ENCODE measurements at places on chromosomes 6 and 20.

- DNase-seq, result no peak
Observed at GRCh38 chr6:45595010-45595851, 217.5 kb upstream of the SUPT3H start.

GRCh38 chr6:3571250-3571681, 114.4 kb upstream of the SLC22A23 start:
- no peak for DNase-seq

DNA sequence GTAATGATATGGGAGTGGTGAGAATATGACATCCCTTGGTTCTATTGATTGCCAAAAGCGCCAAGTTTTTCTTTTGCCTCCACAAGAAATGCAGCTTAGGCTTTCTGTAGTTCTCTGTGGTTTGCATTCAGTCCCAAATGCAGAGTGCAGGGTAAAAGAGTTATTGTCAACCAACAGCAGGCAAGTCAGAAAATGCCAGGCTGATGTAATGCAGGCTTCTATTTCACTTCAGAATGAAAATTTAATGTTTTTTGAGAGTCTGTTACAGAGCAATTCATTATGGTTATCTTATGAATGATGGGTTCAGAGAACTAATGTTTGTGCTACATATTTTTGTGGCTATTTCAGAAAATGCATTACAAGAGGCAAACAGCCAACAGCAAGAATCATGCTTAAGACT, 293.5 kb downstream of the CENPW start:
- DNase-seq, result no peak

DNA sequence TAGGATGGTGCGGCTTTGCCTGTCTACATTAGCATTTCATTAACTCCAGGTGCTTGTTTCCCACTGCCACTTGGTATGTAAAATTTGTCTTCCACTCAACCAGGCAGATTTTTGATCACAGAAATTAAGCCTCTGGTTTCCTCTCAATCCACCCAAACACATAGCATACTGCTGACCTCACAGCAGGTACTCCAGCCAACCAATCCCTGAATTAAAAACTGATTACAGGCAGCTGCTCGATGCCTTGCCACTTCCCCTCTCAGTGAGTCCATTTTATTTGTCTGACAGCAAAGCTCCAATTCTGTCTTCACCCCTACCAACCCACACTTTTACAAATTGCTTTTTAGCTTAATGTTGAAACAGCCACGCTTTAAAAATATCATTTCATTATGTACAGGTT, 95.2 kb downstream of the PLCB1 start:
- no peak for DNase-seq

DNA sequence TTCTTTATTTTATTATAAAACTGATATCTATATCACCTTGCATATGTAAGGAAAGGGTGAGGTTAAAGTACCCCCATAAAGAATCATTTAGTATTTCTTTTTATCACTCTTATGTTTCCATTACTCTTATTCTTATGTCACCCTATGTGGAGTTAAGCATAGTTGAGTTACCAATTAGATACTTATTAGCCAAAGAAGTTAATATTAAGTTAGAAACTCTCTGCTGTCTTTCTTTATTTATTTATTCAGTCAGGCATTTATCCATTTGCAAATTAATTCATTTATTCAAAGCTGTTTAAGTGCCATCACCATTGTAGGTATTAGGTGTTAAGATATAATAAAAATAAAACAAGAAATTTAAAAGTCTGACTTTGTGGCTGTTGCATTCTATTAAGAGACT, 1279.1 kb upstream of the CITED2 start:
- no peak for DNase-seq

DNA sequence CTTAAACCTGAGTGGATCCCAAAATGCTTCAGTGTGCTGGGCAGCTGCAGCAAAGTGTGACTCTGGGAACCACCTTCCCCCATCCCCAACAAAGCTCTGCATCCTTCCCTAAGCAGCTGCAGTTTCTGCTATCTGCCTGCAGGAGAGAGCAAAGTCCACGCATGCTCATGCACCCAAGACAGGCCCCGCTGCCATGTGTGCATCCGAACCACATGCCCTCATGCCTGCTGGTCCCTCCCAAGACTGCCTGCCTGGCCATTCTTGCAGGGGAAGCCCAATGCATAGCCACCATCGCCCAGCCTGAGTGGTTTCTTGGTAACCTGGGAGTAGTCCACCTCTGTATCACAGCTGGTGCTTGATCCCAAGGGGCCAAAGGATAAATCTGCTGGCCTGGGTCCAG, 94.3 kb upstream of the OLIG3 start:
- peak; percentile 51 for DNase-seq

DNA sequence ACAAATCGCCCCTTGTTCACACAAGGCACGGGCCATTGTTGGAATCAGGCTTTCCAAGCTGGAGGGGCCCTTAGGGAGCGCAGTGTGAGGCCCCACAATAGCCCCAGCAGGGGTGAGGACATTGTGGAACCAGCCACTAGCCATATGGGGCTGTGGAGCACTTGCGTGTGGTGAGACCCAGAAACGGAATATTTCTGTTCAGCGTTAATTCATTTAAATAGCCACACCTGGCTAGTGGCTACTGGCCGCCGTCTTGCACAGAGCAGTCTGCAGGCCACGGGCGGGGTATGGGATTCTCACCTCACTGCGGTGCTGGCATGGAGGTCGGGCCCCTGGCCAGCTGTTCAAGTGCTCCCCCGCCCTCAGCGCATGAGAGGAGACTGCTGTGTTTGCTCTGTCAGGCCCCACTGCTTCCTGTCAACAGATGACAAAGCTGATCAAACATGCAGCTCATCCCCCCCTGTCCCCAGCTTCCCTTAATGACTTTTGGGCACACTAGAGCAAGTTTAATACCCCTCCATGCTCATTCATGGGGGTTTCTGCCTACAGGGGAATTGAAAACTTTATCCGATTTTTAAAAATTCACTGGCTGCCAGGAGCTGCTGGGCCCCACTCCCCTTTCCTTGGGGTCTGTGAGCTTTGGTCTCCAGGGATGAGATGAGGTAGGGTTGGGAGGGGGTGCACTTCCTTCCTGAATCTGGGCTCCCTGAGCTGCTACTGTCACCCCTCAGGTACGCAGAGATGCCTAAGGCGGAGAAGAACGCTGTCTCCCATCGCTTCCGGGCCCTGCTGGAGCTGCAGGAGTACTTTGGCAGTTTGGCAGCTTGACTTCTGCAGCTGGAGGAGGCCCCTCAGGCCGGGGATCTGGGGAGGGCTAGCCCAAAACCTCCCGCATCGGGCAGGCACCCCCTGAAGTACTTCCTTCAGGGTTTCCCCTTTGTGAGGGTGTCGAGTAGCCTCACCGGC, 13.6 kb downstream of the ITPA start:
- DNase-seq, result no peak

GRCh38 chr20:38453941-38454340, 18.7 kb upstream of the RALGAPB start:
- DNase-seq, result no peak

- DNase-seq, result no peak
Observed at GRCh38 chr6:112331306-112331705, 15.8 kb upstream of the RFPL4B start.

- no peak for DNase-seq
Observed at GRCh38 chr6:35262596-35262995, 3.1 kb downstream of the ZNF76 start.

- DNase-seq, result no peak
Observed at GRCh38 chr6:82251942-82252341, 4.4 kb upstream of the IBTK start.

- no peak for DNase-seq
Observed at GRCh38 chr6:234706-235372, 57.4 kb upstream of the DUSP22 start.

DNA sequence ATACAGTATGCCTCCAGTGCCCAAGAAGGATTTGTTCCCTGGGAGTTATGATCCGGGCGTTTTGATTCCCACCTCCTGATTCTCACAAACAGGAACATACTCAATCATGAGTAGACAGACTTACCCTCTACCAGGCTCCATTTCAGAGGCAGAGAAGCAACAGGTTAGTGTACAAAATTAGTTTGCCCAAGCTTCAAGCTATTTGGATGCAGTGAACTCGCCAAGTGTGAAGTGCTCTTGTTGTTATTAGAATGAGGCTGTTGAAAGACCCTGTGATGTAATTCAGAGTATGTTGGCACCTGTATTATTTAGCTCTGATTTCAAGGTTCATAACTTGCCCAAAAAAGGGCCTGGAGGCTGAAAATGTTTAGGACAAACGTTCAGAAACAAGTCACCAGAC, 247.0 kb downstream of the PHACTR1 start:
- no peak for DNase-seq

DNA sequence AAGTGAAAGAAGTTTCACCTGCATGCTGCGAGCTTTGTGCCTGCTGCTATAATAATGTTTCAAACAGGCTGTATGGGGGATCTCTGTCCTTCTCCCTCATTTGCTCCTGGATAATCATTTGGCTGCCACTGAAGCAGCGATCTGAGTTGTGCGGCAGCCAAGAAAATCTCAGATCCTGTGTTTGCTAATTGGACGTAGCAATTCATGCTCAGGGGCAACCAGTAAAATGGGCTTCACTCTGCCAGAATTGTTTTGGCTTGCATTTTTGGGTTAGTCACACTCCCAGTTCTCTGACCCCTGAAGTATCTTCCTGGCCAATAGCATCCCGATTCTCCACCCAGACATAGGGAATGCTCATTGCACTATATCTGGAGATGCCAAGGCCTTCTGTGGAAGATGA, 13.7 kb upstream of the STXBP5 start:
- no peak for DNase-seq

DNA sequence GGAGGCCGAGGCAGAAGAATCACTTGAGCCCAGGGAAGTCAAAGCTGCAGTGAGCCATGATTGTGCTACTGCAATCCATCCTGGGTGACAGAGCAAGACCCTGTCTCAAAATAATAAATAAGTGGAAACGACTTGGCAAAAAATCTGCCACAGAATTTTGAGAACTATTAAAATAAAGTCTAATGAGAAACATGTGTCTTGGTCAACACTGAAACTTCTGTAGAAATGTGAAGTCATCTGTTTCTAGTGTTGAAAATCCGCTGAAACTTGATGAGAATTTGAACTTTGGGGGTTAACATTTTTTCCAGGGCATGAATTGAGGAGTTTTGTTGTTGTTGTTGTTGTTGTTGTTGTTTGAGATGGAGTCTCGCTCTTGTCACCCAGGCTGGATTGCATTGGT, 29.0 kb upstream of the BCLAF1 start:
- no peak for DNase-seq

DNA sequence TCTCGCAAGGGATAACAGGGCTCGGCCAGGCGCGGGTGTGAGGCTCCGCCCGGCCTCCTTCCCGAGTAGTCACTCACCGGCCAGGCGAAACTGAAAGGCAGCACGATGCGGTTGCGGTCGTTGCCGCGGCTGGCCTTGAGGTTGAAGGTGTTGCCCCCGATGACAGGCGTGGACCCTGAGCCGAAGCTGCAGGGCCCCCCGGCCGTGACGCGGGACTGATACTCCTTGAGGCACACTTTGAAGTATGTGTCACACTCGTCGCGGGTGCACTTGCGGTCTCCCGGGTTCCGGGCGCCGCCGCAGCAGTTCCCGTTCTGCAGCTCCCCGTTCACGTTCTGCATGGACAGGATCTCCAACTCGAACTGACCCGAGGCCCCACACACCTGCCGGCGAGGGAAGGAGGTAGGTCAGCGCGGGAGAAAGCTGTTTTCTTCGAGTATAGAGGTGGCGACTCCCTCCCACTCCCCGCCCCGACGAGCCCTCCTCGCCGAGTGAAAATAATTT, 1.1 kb downstream of the JAG1 start:
- DNase-seq, result peak; percentile 68

GRCh38 chr6:7051780-7052442, 55.9 kb upstream of the RREB1 start:
- no peak for DNase-seq

DNA sequence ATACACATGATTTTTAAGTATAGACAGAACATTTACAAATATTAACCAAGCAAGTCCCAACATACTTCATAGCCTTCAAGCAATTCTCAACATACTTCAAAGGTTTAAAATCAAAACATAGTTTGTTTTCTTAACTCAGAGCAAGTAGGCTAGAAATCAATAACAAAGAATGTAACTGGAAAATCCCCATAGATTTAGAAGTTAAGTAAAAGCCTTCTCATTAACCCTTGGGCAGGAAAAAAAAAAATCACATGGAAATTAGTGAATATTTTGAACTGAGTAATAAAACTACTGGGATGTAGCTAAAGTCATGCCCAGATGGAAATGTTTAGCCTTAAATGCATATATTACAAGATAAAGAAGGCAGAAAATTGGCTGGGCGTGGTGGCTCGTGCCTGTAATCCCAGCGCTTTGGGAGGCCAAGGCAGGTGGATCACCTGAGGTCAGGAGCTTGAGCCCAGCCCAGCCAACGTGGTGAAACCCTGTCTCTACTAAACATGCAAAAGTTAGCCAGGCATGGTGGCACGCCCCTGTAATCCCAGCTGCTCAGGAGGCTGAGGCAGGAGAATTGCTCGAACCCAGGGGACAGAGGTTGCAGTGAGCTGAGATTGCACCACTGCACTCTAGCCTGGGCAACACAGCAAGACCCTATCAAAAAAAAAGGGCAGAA, 316.1 kb downstream of the TAF4 start:
- DNase-seq, result no peak

DNA sequence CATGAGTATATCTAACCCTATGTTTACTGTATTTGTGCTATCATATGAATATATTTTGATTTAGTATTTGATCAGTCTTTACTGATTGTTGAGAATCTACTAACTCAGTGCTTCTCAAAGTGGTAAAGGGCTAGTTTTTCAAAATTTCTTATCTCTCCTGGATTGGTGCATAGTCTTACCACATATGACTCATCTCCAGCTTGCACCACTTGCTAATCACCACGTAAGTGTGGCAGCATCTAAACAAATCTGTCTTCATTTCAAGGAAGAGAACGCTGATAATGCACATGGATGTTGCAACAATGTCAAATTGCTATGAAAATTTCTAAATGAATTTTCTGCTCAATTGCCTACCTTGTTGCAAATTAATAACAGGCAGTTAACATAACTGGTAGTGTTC, 299.5 kb downstream of the PAX1 start:
- no peak for DNase-seq

DNA sequence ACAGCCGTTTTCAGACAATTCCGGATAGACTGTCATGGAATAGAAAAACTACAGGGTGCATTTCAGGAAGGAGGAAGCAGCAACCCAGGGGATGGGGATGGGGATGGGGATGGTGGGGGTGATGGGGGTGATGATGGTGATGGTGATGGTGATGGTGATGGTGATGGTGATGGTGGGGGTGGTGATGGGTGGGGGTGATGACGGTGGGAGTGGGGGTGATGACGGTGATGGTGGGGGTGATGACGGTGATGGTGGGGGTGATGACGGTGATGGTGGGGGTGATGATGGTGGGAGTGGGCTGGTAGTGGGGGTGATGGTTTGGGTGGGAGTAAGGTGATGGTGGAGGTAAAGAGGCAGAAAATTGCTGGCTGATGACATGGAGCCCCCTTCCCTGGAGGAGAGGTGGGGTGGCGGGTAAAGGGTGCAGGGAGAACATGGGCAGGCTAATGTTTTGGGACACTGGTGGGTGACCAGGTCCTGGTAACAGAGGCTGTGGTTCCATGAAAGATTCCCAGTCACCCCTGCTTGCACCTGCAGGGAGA, 17.5 kb downstream of the LAMA5 start:
- DNase-seq, result no peak

All from H1 (cell line).